Stimulated activated CD8-positive, alpha-beta memory T cell treated with anti-CD3 and anti-CD28 coated beads, Interleukin-4, amount 100 ng/mL, for 4 hours (primary cell): ENCODE measurements at places on chromosomes 11 and 22.

GRCh38 chr22:43266076-43266475 lies 77.1 kb downstream of the SCUBE1 start:
- DNase-seq: no peak

GRCh38 chr11:101508370-101508769 lies 75.4 kb downstream of the TRPC6 start:
- no peak for DNase-seq

DNA sequence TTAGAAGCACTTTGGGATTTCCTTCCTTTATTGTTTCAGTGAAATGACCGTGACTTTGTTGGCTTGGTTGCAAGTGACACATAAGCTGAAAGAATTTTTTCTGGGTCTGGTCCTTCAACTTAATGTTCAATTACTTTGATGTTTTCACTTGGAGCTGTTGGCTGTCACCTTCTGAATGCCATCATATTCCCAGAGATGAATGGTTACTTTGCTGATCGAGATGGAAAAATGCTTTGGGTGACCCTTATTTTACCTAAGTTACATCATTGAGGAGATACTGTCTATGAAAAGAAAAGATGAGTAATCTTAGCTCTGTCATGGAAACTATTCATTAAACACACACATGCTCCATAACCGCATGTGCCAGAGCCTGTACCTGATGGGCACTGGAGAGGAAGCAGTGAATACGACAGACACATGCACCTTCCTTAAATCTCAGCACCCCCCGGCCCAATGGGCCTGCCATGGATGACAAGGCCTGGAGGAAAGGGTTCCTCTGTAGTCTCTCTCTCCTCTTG lies 76.9 kb downstream of the TENM4 start:
- DNase-seq: no peak

DNA sequence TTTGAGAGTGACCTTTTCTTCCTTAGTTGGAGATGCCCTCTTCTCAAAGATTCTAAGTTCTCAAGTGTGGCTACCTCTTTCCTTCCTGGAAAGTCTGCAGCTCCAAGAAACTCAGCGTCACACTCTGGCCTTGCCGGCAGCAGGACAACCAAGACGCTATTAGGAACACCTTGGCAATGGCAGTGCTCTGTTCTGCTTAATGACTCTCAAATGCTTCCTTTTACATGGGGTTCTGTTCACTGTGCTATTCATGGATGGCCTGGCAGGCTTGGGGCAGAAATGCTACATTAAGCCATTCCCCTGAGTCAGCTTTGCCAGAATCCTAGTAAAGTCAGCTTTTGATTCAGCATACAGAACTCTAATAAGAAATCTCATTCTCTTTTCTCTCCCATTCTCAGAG lies 25.9 kb downstream of the LARGE2 start:
- no peak for DNase-seq

- no peak for DNase-seq
Measured at GRCh38 chr11:61625525-61625924, 44.6 kb upstream of the SYT7 start.
